Omental fat pad (tissue), 4 donors: ENCODE measurements at places on chromosomes 11 and 22.

- no peak for DNase-seq
Measured at GRCh38 chr11:133337951-133338418, 194.3 kb downstream of the OPCML start.

DNA sequence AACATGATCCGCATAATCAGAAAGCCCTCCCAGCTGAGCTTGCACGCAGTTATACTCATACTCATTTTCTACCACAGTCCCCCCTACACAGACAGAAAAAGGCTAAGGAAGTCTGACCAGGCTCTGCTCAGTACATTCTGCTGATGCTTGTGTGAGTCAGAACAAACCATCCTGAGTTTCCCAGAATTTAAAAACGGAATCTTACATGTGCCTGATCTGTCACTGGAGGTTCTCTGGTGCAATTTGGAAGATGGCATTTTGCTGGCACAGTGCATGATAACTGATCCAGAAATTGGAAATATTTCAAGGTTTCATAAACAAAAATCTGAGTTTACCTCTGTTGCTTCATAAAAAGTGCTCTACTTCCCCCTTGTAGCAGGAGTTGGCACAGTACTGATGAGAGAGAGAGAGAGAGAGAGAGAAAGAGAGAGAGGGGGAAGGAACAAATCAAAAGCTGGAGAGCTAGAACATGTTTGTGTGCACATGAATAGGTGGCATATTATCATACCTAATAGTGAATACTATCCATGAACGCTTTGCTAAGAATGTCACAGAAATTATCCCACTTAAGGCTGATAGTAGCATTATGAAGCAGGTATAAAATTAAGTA lies 1085.3 kb downstream of the DLG2 start:
- DNase-seq: no peak

- no peak for DNase-seq
Measured at GRCh38 chr11:17496406-17496805, 19.8 kb upstream of the ABCC8 start.

DNA sequence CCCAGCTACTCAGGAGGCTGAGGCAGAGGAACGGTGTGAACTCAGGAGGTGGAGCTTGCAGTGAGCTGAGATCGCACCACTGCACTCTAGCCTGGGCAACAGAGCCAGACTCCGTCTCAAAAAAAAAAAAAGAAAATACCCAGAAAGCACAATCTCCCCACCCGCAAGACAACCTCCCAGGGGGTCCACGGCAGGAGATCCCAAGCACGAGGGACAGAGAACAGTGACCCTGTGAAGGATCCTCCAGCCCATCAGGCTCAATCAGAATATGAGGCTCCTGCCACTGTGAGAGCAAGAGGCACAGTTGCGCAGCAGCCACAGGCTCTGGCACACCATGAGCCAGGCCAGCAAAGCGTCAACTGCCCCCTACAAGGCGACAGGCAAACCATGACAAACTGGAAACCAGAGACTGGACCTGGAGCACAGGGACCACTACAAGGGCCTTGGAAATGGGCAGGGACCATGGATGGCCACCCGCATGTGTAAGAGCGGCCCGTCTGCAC lies 164.8 kb upstream of the GRK3 start:
- no peak for DNase-seq

DNA sequence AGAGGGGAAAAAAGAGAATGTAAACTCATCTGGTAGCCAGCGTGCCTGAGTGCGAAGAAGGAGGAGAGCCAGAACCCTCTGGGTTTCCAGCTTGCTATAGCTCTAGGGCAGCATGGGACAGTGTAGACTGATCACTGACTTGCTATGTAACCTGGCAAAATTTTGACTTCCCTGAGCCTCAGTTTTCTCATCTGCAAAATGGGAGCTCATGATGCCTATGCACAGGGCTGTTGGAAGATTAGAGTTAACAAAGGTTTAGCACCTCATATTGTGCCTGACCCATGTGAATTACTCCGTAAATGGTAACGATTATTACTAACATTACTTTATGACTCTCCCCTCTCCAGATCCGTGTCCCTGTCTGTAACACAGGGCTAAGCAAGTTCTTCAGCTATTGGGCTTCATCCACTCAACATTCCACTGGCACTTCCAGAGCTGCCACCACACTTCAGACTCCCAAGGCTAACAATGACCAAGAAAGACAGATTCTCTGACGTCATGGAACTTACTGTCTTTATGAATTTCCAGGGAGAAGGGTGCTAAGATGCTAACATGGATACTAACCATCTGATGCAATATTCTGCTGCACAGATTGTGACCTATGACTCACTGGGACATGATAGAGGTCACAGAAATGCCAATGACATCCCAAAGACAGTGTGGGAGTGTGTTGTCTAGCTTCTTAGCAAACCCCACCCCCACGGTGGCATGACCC lies 195.2 kb downstream of the TRIM29 start:
- DNase-seq: no peak

GRCh38 chr11:92311616-92312449 lies 87.2 kb downstream of the FAT3 start:
- no peak for DNase-seq

GRCh38 chr11:15370495-15371147 lies 255.9 kb downstream of the INSC start:
- DNase-seq: no peak

GRCh38 chr11:101797335-101797734 lies 117.5 kb upstream of the CEP126 start:
- no peak for DNase-seq
